ENCODE measurements at places on chromosomes 5 and 9. TPM values are rescaled to one million over a fixed set of nuclear protein-coding genes. Genes with fewer than 3 reads are reported as not detected.

The SLC1A1 gene
- total RNA-seq: 40.7 TPM

DNA sequence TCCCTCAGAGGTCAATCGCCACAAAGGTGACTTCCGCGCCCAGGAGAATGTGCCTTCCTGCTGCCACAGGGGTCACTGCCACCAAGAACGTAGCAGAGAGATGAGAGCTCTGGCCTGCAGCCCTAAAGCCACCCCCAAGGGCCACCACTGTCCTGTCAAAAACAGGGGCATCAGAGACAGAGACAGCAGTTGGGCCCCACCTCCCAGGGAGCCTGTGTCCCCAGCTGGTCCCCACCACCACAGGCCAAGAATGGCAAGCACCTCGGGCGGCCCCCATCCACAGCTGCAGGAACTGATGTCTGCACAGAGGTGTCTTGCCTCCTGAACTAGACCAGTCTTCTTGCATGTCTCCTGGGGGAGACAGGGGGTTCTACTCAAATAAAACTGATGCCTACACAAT lies 5.8 kb downstream of the SPATA31E1 start:
- DNase-seq: no peak

GRCh38 chr5:2582507-2582906 lies 169.0 kb downstream of the IRX2 start:
- DNase-seq: no peak

GRCh38 chr5:98163796-98164493 lies 609.5 kb upstream of the RGMB start:
- no peak for DNase-seq

- no peak for DNase-seq
Measured at GRCh38 chr5:143349177-143349576, 54.3 kb downstream of the NR3C1 start.

GRCh38 chr5:159002171-159002570 lies 97.5 kb downstream of the EBF1 start:
- DNase-seq: no peak

DNA sequence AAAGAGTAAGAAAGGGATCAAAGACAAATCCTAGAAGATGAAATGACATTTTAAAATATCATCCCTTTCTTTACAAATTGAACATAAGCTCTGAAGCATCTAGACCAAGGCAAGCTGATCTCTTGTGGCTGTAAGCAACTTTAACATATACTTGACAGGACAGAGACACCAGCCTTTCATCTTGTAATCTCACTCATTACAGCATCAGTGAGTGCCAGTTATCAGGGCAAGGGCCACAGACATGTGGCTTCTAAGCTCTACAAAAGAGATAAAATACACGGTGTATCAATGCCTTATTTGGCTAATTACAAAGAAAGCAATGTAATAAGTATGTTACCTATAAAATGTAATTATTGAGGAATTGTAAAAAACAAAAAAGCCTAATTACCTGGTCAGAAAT lies 95.0 kb downstream of the DROSHA start:
- DNase-seq: no peak

DNA sequence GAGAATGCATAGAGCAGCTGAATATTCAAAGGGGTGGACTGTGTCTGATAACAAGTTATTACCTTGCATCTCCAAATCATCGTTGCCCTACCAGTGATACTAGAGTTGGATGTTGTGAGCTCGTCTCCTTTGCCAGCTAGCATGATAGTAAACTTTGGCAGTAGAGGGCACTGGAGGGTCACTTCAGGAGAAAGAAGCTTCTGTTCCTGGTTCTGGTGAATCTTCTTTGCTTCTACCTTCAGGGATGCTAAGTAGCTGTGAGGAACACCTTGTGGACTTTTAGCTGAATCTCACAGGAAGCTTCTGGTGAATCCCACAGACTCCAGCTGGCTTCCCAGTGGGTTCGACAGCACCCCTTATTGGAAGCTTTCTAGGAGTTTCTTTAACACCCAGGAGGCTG lies 626.6 kb upstream of the SGCD start:
- DNase-seq: peak; percentile 35
